ENCODE measurements at places on chromosomes 11 and 22.

GRCh38 chr11:113193016-113193415 lies 121.4 kb upstream of the TTC12 start:
- no peak for DNase-seq

DNA sequence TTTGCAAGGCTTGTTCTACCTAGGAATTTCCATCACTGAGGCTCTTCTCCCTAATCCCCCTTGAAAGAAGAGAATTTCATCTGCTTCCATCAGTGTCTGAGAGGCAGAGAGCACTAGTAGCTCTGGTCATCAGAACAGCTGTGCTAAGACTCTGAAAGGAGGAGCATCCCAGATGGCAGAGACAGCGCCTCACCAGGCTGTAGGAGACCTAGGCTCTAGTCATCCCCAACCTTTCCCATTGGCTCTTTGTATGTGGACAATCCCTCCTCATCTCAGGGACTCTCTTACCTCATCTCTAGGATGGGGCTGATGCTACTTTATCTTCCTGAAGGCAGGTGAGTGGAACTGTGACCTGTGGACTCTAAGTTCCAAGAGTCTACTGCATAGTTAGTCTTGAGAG lies 8.8 kb upstream of the OR9I1 start:
- no peak for DNase-seq

GRCh38 chr11:19551457-19551856 lies 161.2 kb upstream of the NAV2 start:
- DNase-seq, result no peak

DNA sequence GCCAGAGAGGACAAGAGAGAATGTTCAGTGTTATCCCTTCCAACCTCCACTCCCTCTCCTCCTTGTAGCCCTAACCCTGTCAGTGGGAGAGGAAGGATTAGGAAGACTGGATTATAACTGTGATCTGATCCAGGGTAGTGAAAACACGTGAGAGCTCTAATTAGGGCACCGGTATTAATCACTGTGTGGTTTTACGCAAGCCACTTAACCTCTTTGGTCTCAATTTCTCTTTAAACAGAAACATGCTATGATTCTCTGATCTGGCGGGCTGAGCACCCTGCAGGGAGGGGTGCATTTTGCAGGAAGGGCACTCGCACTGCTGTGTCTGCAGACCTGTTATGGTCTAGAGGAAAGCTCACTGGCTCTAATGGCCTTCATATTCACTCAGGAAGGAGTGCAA lies 11.5 kb downstream of the RPL27A start:
- no peak for DNase-seq

GRCh38 chr11:128604723-128605122 lies 17.4 kb upstream of the ETS1 start:
- no peak for DNase-seq

GRCh38 chr11:78292109-78292803 lies 103.5 kb downstream of the USP35 start:
- peak; percentile 14 for DNase-seq

Measured in stimulated activated CD8-positive, alpha-beta memory T cell treated with anti-CD3 and anti-CD28 coated beads, Interleukin-7, amount 100 ng/mL, for 4 hours (primary cell).